ENCODE measurements at places on chromosomes 2 and 18.

DNA sequence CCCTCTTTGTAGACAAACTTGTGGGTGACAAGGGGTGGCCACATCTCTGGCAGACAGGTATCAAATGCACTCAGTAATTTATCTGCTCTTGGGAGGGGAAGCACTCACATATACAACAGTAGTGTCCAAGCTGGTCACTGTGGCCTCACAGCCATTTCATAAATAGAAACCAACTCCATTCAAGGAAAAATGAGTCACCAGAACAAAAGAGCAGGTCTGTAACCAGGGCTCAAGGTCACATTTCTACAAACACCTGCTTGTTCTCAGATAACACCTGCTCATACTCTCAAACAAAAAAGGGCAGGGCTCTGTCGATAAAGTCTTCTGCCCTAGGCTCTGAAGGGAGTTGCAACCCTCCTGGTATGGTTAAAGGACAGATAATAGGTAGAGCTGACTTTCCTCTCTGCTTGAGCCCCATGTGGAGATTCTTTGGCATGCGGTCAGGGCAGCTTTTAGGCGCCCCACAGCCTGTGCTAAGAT is 459.0 kb downstream of the BCL11A start:
- no peak for DNase-seq

GRCh38 chr2:97011977-97012569 is 25.7 kb upstream of the FAM178B start:
- DNase-seq = peak; percentile 38

GRCh38 chr18:4074647-4075046 is 380.5 kb downstream of the DLGAP1 start:
- DNase-seq = no peak

- no peak for DNase-seq
Measured at GRCh38 chr2:41379496-41380221, 668.2 kb upstream of the PKDCC start.

DNA sequence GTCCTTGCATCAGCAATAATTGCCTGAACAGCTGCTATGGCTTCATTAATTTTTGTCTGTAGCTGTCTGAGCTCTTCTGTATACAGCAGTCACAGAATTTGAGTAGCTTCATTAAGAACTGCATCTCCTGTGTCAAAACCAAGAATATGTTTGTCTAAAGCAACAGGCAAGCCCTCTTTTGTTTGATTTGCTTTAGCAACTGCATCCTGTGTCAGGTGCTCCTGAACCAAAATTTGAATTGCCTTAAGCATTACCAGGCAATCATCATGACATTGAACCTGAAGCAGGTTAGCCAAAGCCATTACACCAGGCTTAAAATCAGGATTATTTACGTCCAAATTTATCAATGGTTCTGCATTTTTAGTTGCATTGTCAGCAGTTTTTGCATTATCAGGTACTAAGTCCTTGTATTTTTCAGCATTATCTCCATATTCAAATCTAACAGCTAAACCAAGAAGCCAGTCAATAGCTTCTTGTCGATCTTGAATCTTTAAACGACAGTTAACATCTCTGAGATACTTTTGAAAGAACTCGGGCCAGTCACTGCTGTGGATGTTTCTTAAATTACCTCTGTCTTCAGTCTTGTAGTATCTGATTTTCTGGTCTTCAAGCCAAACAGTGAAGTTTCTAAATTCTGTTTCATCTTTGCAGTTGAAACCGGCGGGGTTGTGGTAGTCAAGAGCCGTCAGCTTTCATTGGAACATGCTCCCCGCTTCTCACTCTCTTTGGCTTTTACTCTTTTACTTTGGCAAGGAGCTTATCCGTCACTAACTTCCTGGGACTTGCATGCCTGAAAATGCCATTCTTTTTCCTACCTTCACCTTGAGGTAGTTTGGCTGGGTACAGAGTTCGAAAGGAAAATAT is 42.2 kb downstream of the MERTK start:
- no peak for DNase-seq

DNA sequence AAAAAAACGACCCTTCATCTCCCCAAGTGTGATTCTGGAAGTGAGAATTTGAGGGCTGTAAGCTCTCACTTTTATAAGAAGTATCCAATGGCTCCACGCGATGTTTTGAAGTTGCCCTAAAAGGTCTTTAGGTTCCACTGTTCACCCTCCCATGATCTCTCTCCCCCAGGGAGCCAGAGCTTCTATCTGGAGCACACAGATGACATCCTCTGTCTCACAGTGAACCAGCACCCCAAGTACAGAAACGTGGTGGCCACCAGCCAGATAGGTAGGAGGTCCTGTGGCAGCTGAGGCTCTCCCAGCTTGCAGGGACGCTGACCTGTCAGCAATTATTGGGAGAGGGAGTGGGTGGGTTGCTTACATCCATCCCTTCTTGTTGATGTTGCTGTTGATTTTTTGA is 97.8 kb downstream of the RTN4 start:
- DNase-seq = no peak

DNA sequence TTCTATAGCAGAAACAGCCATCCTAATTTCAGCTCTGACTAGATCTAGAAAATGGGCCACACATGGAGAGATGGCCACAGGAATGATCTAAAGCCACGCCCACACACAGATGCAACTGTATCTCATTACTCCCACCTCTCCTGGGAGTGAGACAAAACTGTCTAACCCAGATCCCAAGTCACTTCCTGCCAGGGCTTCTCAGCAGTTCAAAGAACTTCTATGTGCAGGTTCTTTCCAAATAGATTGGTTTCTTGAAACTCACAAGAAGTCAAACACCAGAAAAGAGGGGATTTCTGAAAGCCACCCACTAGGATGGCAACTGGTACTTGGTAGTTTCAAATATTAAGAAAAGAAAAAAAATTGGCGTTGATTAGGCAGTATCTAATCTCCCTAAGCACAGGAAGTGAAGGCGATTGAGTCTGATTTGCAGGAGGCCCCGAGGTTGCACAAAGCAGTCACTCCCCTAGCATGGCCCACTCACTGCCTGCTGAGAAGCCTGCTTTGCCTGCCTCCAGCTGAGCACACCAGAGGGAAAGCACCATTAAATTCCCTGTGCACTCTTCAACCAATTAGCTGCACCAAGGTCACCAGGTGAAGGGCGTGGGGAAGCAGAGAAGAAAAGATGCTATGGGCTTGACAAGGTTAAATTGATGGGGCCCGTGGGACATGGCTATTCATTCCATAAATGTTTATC is 51.1 kb downstream of the PAPOLG start:
- peak; percentile 72 for DNase-seq

- DNase-seq = no peak
Measured at GRCh38 chr18:73841661-73842060, 306.0 kb downstream of the FBXO15 start.

GRCh38 chr2:55976681-55977080 is 53.1 kb upstream of the EFEMP1 start:
- no peak for DNase-seq

- no peak for DNase-seq
Measured at GRCh38 chr2:133591164-133591563, 22.9 kb upstream of the NCKAP5 start.

DNA sequence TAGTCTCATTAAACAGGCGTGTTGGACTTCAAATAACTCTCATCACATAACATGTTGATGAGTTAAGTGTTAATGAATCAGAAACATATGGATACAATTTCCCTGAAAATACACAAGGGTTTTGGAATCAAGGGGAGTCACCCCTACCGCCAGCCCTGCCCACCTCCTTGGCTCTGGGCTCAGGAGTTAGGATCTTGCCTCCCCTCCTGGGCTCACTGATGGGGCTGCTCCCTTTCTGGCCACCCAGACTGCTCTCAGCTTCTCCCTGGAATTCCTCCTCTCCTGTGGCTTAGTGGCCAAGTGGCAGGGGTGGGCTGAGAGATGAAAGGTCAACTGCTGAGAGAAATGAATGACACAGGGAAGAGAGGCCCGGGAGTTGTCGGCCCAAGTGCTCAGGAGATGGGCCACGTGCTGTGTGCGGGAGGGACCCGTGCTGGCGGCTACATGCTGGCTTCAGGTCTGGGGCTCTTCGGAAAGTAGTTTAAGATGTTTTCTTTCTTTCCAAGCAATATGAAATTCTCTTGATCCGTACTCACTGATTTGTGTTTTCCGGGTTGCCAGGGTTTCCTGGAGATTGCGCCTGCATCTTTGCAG is 55.8 kb upstream of the TNP1 start:
- DNase-seq = no peak

DNA sequence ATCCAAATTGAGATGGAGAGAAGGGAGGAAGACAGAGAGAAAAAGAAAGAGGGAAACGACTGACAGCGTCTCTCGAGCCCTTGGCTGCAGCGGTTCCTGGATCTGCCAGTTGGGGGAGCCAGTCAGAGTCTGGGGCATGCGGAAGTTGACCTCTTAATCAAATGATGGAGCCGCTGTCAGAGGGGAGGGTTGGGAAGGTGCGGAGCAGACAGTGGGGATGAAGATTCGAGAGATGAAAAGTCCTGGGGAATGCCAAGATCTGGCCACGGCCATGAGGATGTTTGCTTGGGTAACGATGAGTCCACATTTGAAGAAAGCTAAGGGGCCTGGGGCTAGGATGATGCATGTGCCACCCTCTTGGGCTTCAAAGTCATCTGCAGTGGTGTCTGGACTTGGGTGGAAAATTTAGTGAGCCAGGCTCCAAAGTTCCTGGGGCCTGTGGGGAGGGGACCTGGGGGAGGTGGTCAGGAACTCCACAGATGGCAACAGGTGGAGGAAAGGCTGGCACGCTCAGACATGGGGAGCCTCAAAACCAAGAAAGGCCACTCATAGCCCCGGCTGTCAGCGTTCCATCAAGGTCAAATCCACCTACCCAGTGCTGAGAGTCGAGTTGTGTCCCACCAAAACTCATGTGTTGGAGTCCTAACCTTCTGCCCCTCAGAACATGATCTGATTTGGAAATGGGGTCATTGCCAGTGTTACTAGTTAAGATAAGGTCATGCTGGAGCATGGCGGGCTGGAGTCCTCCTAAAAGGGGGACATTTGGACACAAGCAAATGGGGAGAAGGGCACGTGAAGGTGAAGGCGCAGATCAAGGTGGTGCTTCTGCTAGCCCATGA is 200.1 kb downstream of the NDUFA10 start:
- DNase-seq = no peak

DNA sequence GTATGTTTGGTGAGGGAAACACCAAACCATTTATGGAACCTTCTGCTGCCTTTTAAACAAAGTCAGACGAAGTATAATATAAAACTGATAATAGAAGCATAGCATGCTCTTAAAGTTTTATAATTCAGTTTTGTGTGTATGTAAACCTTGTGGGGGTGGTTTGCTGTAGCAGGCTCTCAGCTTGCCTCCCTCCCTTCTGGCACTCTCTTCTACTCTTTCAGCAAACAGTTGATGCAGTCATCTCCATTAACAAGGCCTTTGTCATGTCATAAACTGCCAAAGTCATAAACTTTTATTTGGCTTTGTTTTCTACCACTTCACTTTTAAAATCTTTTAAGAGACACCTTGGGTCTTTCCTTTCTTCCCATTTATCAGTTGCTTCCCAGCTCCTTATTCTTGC is 448.2 kb upstream of the SETBP1 start:
- DNase-seq = no peak

GRCh38 chr2:186822323-186822722 is 26.6 kb downstream of the ZSWIM2 start:
- no peak for DNase-seq

DNA sequence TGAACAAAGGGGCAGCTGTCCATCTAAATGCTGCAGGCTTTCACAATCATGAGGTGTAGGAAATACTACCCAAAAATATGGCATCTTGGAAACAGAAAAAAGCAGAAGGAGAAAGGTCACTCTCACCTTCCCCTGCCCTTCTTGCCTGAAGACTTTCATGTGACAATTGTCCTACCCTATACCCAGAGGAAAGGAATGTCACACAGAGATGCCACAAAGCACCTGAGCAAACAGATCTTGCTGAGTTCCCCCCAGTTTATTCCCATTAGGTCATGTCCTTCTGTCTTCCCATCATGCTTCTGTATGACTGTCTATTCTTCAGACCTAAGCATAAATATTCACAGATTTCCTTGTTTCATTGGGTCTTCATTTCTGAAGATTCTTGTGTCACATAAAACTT is 116.6 kb upstream of the MSH6 start:
- DNase-seq = no peak

DNA sequence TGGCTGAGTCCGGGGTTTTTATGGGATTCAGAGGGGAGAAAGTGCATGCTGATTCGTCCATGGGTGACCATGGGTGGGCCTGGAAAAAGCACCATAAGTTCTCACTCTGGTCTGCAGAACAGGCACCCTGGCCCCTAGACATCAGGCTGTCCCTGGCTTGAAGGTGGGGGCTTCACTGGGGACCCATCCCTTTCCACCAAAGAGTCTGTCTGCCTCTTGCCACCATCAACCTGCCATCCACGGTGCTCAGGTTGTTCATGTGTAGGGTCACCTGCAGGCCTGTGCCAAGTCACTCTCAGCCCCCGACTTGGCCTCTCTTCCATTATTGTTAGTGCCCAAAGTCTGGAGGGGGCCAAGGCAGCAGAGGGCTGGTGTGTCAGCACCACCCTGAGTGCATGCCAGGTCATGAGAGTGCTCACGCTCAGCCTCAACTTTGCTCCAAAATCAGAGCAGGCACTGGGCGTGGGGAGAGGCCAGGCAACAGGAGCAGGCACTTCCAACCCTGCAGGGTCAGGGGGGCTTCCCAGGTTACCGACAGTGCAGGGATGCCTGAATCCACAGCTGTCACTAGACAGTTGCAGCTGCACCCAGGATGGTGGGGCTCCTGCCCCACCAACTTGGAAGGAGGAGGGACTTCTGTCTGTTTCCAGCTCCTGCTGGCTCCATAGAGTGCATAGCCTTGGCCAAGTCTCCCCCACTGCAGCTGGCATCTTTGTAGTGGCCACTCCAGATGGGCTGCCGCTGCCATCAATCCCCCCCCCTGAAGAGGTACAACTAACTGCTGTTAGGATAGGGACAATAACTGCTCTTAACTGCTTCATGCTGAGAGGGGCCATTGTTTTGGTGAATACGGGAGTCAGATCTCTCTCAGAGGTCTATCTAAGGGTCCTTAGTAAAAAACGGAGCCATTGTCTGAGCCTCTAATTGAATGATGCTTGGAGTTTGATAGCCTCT is 209.3 kb downstream of the AKAIN1 start:
- no peak for DNase-seq

DNA sequence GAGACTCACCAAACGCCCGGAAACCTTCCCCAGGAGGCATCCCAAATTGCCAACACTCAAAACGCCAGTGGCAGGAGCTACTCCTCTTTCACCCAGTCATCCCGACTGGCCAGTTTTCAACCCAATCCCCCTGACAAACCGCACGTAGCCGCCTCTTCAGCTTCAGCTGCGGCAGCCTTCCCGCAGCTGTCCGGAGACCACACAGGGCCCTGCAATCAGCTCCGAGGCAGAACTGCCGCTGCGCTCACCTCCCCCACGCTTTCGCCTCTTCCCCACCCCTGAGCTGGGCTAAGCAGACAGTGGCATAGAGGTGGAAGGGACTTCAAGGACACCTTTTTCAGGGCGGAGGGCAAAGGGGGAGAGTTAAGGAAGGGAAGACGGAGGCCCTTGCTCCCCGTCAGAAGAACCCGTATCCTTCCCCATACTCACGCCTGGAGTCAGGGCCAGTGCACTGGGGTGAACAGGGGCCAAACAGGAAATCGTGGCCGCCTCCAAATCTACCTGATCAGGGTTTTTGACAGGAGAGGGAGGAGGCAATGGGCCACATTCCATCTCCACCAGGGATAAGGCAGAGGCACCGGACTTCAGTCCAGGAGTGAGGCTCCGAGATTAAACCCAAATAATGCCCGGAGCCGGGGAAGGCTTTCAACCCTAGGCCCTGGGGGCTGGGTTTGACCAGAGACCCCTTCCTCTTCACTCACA is 16.9 kb downstream of the CYP26B1 start:
- DNase-seq = no peak

GRCh38 chr2:179049203-179049545 is 763 bp downstream of the CCDC141 start:
- no peak for DNase-seq

Data from GM13976 (cell line).